ENCODE measurements at places on chromosomes 3 and 15.

DNA sequence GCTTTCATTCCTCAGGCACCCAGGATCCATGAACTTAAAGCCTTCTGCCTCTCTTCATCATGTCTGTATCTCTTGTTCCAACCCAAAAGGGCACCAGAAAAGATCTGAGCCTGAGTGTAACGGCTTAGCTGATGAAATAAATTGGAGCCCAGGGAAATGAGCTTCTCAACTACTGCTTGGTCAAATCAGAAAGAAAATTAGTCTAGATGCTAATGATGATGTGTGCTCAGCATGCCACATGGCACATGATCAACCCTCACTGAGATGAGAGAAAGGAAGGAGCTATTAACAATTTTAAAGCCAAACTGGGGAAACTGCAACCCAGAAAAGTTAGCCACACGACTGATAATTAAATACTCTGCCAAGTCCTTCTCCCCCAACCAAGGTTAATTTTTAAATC lies 325.7 kb downstream of the CNTN3 start:
- DNase-seq = no peak

DNA sequence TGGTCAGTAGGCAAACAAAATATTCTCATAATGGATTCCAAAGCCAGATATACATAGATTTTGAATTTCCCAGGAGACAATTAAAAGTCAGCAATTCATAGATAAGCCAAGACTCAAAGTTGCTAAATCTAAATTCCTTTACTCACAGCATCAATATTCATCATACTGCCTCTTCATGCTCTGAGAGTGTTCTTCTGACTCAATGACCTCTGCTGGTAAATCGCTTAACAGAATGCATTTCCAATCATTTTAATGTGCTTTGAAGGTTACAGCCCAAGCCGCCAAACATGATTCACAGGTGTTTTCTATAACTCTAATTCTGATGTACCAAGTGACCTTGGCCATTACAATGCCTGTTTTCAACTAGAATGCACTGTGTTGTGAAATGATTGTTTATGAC lies 24.2 kb upstream of the SLC4A7 start:
- no peak for DNase-seq

- peak; percentile 8 for DNase-seq
Observed at GRCh38 chr3:189673535-189673934, 42.3 kb downstream of the TP63 start.

DNA sequence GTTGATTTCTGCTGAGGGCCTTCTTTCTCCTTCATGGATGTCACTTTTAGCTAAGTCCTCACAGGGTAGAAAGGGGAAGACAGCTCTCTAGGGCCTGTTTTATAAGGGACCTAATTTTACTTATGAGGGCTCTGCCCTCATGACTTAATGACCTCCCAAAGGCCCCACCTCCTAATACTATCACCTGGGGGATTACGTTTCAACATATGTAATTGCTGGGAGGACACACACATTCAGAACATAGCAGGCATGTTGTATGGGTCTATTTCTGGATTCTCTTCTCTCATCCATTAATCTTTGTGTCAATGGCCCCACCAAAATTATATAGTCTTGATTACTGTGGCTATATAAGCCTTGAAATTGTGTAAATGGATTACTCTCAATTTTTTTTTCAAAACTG lies 255.0 kb downstream of the CLSTN2 start:
- no peak for DNase-seq

DNA sequence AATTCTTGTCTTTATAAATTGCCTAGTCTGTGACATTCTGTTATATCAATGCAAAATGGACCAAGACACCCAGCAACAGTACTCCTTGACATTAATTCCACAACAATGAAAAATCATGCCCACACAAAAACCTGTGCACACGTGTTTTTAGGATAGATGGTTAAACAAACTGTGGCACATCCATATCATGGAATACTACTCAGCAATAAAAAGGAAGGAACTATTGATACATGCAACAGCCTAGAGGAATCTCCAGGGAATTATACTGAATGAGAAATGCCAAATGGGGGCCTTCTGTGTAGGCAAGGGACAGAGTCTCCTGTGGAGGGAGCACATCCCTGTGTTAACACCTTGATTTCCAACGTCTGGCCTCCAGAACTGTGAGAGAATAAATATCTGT lies 388.5 kb downstream of the MAGI1 start:
- DNase-seq = no peak

DNA sequence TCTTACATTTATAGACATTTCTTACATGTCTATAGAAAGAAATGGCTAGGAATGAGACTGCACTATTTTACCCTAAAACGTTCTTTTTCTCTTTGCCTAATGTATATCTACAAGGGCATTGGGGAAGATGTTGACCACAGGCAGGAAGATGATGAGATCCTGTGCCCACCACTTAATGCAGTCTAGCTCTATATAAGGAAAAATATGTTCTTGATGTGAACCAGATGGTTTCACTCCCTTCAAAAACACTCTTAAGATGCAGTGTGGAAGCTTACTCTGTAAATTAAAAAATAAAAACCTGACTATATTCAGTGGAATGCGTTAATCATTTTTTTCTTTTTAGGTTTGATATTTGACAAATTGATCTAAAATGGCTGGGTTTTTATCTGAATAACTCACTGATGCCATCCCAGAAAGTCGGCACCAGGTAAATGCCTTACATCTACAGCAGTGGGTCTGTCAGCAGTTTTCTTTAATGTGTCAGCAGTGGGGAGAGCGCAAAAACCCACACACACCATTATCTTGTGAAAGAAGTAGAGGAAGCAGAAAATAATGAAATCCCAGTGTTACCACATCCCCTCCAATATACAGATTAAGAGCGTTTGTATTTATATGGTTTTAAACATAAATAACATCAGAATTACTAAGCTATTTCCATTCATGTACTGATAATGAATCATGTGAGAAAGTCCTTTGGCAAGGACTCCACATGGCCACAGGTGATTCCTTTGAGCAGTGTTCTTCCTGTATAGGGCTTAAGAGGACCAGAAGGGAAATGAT lies 10.1 kb downstream of the AGTR1 start:
- DNase-seq = no peak

DNA sequence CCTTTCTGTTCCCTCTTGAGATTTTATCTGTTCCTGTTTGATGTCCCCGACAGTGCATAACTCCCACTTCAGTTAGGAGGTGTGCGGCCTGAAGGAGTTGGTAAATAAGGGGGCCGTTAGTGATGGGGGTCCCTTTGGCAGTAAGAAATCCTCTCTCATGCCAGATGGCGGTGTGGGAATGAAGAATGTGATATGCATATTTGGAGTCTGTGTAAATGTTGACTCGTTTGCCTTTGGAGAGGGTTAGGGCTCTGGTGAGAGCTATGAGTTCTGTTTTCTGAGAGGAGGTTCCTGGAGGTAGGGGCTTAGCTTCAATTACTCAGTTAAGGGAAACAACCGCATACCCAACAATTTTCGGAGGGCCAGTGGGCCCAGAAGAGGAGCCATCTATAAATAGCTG lies 38.8 kb upstream of the RNF7 start:
- DNase-seq = no peak

- DNase-seq = no peak
Observed at GRCh38 chr3:30737743-30738499, 131.5 kb downstream of the TGFBR2 start.

DNA sequence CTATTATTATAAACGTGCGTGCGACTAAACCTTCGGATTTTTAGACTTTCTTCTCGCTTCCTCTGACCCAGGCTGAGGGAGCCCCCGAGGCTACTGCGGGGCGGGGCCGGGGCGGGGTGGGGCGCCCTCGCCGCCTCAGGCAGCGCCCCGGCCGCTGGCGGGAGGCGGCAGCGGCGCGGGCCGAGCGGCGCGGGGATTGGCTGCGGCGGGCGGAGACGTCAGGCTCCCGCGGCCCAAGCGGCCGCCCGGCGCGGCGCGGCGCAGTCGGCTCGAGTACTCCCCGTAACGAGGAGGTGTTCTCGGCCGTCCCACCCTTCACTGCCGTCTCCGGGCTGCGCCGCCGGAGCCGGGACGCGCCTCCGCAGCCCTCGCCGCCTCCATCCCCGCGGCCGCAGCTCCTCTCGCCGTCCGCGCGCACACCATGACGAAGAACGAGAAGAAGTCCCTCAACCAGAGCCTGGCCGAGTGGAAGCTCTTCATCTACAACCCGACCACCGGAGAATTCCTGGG lies at the start of gene ATP1B3:
Gene ATP1B3, plus strand, starts transcription at position 263 of the 510 bp plus-strand sequence. Its CDS starts 159 bp downstream, at position 422.
- peak; percentile 95 for DNase-seq

- no peak for DNase-seq
Observed at GRCh38 chr3:4746241-4746958, 232.8 kb upstream of the BHLHE40 start.

DNA sequence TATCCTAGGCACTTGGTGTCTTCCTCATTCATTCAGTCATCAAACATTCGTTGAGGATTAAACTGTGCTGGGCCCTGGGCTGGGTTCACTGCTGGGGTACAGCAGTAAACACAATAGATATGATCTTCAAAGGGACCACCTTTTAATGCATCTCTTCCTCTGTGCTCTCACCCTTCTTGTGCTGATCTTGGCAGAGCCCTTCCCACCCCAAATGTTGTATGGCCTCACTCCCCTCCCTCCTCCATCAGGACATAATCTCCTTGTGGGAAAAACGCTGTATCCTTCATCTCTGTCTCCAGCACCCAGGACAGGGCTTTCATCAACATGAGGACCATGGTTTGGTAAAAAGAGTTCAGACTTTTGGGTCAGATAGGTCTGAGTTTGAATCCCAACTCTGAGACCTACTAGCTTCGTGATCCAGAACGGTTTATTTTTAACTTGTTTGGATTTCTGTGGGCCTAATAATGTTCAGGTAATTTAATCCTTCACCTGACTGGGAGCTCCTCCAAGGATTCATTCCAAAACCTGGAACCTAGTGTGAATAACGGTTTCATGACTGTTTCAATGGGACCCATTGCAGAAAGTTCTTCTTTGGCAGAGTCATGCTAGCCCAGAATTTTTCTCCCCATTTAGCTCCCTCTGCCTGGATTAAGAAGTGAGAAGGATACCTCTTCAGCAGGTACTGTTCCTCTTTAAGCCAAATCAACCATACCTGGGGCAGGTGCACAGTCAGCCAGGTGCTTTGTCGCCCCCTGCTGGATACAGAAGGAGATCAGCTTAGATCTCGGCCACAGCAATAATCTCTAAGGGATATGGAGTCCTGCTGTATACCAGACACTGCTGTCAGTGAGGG lies 5.2 kb upstream of the WNT7A start:
- peak; percentile 81 for DNase-seq

GRCh38 chr3:14435175-14436014 lies 33.0 kb downstream of the SLC6A6 start:
- DNase-seq = no peak

- DNase-seq = no peak
Observed at GRCh38 chr3:61288446-61288845, 37.2 kb upstream of the FHIT start.

DNA sequence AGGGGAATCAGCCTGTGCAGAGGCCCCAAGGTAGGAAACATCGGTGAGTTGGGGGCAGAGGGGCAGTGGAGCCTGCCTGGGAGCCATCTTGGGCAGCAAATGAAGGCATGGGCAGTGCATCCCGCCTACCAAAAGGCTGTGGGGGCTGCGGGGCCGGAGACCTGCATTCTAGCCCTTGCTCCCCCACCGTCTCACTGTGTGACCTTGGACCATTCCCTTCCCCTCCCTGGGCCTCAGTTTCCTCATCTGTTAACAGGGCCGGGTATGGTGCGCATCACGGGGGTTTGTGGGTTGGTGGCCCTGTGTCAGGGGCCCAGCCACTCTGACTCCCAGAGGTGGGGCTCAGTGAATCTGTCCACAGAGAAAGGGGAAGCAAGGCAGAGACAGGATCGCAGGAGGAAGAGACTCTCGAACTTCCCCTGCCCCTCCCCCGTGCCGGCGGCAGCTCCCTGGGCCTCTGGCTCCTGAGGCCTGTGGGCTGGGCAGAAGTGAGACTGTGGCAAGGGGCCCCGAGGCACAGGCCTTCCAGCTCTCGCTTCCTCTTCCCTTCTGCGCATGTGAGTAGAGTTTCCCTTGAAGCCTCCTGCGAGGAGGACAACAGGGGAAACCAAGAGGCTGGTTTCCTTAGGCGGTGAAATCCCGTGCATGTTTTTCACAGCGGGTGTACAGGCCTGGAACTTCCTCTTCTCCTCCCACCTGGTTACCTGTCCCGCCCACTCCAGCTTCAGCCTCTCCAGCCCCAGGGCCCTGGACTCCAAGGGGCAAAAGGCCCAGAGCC lies 42.9 kb downstream of the IDH2 start:
- peak; percentile 85 for DNase-seq

DNA sequence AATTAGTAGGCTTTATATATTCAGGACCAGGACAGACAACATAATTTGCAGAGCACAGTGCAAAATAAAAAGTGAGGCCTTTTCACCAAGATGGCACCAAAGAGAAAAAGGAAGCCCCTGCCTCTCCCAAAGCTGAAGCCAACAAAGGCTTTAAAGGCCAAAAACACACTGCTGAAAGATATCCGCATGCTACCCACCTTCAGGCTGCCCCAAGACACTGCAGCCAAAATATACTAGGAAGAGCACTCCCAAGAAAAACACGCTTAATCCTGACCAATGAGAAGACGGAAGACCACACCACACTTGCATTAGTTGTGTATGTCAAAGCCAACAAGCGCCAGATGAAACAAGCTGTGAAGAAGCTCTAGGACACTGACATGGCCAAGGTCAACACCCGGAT lies 38.0 kb downstream of the PIK3CB start:
- DNase-seq = no peak

DNA sequence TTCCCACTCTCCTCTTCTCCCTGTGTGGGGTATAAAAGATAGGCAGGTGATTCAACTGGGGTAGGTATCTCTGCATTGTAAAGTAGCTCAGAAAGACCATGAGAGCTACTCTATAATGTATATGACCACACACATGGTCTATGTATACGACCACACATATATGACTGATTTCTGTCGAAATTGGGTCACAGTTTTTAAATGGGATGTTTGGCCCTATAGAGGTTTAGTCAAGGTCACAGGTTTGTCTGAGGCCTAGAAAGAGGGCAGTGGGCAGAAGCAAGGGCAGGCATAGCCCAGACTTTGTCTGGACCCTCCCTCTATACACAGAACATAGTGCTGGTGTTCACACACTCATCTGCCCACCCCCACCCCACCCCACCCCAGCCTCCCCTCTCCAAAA lies 4.4 kb downstream of the LAMP3 start:
- peak; percentile 64 for DNase-seq

DNA sequence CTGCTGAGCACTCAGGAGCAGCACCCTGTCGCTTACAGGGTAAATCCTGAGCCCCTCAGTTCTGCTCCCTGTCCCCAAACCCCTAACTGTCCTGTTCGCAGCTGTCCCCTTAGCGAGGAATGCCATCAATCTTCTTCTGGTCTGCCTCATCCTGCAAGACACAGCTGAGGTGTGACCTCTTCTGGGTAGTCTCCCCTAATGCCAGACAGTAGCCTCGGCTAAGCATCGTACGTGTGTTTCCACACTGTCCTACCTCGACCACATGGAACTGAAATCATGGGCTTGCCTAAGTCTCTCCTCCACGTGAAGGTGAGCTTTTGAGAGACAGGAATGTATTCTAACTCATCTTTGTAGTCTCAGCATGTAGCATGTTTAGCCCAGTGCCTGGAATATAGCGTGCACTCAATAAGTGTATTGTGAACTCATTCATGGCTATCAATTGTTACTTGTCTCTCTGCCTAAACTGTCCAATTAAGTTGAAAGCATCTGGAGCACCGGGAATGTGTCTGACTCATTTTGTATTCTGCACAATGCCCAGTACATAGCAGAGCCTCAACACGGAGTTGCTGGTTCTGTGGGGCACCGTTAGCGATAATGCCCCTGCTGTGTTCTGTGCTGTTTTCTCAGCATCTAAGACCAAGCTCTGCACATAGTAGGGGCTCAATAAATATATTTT lies 90.2 kb downstream of the HES1 start:
- no peak for DNase-seq

Data from GM13977 (cell line).